Iris pigment epithelial cell (primary cell): ENCODE measurements at places on chromosomes 5 and 9.

DNA sequence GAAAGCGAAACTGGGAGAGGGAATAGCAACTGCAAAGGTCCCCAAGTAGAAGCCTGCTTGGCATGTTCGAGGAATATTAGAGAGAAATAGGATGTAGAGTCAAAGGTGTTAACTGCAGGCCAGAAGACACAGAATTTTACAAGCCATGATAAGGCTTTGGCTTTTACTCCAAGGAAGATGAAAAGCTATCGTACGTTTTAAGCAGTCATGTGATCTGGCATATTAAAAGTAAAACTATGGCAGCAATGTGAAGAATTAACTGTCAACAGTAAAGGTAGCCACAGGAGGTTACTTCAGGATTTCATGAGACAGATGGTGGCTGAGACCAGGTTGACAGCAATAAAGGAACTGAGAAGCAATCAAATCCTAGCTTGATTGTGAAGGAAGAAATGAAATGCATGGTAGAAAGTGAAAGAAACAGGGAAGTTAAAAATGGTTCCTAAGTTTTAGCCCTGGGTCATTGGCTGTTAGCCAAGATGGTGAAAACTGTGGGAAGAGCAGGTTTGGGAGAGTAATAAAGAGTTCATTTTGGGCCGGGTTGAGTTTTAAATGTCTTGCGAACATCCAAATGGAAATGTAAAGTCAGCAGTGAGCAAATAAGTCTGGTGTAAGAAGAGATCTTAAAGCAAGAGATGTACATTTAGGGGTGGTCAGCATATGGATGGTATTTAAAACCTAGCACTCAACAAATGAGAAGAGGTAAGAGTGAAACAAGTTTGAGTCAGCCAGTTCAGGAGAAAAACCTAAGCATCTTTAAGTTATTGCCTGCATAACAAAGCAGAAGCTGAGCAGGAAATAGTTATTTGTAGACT is 20.3 kb upstream of the TTC33 start:
- peak; percentile 19 for DNase-seq

DNA sequence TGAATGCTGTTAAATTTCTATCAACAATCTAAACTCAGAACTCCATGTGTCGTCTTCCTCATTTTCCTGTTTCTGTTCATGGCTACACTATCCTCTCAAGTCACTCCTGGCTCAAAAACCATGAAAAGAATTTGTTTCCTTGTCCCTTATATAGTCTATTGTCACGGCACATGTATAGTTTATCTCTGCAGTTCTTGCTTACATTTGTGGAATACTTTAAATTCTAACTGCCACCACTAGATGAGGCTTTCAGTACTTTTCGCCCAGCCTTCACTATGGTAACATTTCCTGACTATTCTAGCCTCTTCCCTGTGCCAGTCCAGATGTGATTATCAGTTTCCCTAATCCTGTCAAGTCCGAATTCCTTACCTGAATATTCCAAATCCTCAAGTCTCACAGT is 34.6 kb downstream of the PKD2L2 start:
- peak; percentile 26 for DNase-seq

DNA sequence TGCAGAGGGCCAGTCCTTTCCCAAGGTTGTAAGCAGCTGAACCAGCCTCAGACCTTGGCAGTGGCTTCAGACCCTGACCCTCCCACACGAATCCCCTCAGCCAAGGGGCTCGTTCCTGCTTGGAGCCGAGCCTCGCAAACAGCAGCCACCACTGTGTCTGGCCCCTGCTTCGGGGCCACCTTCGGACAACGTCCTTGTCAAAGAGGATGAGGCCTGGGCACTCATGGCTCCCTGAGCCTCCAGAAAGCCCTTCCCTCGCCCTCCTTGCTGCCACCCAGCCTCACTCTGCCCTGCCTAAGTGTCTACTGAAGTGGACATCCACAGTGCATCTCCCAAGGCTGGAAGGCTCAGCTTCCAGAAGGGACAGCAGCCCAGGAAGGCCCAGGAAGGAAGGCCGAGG is 161.7 kb downstream of the OLFM1 start:
- DNase-seq: no peak

DNA sequence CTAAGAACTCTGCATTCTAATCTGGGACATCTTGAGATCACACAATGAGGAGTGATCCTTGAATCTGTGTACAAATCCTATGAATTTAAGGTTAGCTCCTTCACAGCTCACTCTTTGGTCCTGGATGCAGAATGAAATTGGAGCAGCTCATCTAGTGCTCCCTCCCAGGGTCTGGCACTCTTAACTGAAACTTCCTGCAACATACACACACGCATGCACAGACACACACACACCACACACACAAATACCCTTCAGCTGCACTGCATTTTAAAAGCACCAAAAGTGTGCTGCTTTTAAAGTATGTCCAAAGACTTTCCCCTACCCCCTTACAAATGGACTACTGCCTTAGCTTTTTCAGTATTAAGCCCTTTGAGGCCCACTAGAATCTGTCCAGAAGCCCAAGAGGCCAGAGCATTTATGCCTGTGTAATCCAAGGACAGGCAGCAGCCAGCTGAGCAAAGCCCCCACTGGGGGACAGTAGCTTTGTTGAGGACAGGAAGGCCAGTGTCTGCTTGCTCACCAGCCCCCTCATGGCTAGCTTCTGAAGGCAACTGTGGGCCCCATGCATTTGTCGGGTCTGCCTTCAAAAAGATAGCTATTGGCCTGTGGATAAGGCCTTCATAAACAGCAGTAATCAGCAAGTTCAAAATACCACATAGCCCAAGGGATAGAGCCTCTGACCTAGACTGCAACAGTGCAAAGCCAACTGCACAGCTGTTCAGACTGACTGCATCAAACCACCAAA is 43.6 kb downstream of the CDO1 start:
- DNase-seq: no peak

GRCh38 chr9:78212868-78213267 is 23.0 kb upstream of the CEP78 start:
- no peak for DNase-seq

DNA sequence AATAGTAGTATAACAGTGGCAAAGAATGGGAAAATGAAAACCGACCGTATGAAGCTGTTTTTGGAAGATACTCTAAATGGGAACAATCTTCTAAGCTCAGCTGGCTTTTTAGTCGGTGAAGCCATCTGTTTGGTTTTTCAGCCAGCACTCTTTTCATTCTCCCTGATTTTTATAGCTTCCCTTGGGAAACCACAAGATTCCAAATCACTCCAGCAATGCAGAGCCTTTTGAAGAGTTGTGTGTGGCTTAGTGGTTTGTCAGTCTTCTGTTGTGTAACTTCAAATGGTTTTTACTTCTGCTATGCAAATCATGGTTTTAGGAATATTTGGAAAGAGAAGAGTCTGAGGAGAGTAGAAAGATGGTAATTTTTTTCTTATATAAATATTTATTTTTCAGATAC is 180.7 kb downstream of the KDM4C start:
- DNase-seq: peak; percentile 93

DNA sequence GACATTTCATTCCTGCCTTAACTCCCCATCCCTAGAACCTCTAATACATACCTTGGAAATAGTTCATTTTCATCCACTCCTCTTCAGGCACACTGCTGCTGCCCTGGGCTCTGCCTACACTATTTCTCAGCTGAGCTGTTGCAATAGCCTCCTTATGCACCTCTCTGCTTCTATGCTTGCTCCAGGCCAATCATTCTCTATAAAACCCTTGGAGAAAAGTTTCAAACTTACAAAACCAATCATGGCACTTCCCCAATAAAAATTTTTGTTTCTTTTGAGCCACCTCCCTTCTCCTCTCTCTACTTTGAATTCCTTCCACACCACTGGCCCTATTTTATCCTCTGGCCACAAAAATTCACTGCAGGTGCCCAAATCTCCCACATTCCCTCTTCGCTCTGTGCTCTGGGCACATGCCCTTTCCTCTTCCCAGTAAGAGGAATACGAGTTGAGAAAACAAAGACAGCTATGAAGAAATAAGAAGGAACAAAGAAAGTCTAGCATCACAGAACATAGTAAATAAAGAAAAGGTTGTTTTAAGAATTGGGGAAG is 301.4 kb downstream of the ELAVL2 start:
- DNase-seq: no peak

GRCh38 chr9:109558718-109559151 is 60.6 kb upstream of the PTPN3 start:
- no peak for DNase-seq

GRCh38 chr9:71608825-71609447 is 159.4 kb downstream of the CEMIP2 start:
- peak; percentile 64 for DNase-seq

DNA sequence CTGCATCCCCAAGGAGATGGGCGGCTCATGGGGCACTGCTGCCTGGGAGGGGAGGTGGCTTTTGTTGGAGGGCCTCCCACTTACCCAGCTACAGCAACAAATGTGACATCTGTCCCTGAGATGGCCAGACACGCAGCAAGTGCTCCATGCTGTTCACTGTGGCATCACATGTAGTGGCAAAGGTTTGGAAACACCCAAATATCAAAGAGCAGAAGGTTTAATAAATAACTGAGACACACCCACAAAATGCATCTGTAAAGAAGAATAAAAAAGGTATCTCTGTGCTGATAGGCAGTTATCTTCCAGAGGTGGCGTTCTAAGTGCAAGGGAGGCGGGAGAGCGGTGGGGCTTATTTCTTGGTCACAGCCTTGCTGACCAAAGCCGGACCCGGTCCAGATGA is 23.3 kb upstream of the CLPTM1L start:
- no peak for DNase-seq

DNA sequence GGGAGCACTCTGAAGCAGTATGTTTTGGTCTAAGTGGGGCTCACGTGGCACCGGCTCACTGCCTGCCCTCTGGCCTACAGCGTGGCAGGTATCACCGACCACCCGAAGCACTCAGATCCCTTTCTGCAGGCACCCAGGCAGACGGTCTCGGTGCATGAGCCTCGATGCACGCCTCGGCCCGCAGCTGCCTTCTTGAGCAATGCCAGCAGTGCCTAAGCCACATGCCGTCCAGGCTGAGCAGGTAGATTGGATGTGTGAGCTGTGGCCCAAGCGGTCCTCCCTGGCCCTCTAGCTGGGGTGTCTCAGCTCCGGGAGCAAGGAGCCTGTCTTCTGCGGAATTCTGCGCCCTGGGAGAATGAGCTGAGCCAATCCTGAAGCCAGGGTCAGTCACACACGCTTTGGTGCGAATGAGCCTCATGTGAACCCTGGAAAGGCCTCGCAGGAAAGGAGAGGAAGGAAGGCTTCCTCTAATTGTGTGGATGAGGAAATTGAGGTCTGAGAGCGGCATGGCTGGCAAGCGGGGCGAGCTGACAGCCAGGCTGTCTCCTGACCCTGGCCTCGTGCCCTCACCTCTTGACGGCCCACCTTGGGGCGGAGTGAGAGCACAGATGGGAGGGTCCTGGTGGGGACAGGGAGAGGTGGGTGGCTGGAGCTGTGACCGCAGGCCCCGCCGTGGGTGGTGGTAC is 14.4 kb downstream of the RXRA start:
- DNase-seq: no peak

DNA sequence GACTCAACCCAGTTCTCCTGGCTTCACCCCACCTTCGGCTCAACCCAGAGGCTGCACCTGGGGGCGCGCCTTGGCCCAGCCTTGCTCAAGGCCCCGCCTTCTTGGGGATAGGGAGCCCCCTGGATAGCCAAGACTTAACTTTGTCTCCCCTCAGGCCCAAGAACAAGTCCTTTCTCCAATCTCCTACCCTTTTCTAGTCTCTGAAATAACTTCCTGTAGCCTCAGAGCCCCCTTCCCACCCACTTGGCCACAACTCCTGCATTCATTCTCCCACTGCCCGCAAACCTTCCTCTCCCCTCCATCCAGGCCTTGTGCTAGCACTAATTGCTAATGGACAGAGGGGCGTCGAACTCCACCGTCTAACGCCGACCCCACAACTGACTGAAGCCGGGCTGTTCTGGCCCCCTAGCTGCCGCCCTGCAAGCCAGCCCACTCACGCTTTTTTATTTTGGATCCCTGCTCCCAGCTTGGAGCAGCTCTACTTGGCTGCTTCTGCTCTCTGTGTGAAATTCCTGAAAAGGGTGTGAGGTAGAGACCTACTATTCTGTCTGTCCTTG is 579 bp upstream of the ASTN2 start:
- no peak for DNase-seq

DNA sequence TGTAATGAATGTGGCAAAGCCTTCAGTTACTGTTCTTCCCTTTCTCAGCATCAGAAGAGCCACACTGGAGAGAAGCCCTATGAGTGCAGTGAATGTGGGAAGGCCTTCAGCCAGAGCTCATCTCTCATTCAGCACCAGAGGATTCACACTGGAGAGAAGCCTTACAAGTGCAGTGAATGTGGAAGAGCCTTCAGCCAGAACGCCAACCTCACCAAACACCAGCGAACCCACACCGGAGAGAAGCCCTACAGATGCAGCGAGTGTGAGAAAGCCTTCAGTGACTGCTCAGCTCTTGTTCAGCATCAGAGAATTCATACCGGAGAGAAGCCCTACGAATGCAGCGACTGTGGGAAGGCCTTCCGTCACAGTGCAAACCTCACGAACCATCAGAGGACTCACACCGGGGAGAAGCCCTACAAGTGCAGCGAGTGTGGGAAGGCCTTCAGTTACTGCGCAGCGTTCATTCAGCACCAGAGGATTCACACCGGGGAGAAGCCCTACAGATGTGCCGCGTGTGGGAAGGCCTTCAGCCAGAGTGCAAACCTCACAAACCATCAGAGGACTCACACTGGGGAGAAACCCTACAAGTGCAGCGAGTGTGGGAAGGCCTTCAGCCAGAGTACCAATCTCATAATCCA is 6.8 kb downstream of the RPL12 start:
- DNase-seq: no peak

DNA sequence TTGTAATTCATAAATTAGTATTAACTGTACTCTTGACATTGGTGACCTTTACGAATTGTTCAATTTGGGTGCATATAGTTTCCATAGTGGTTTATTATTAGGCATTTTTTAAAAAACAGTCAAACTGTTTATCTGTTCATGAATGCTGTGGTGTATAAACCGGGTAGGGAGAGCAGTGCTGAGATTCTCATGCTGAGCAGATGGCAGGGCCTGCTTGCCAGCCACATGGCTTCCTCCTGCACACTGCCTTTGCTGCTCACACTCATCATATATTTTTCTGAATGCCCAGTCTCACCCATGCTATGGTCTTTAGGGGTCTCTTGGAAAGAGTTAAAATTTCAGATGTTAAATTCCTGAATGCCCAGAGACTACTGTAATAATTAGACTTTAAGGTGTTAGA is 40.8 kb downstream of the NNT start:
- DNase-seq: no peak

- DNase-seq: no peak
Observed at GRCh38 chr9:4822057-4822456, 29.3 kb downstream of the RCL1 start.

- no peak for DNase-seq
Observed at GRCh38 chr5:172662596-172662995, 21.5 kb downstream of the NEURL1B start.

DNA sequence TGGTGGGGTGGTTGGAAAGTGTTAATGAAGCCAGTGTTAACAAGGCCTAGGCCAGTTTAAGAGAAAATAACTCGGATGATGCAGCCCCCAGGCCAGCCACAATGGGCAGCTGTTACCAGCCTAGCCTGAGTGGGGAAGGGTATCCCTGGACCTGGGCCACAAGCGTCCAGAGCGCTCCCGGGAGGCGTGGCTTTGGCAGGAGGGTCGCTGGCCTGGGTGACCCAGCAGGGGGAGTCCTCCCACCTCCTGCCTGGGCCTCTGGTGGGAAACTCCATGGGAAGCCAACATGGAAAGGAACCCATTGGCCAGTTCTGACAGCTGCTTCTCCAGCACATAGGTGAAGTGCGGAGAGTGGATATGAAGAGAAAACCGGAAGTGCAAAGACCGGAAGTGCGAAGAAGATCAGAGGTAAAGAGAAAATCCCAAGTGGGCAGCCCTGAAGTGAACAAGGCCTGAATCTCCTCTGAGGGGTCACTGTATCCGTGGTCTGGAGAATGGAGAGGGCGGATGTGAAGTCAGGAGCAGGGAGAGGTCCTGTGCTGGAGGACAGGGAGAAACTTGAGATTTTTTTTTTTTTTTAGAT is 79.0 kb downstream of the ADCY2 start:
- DNase-seq: no peak

GRCh38 chr5:55600497-55601203 is 65.9 kb upstream of the PLPP1 start:
- peak; percentile 78 for DNase-seq
